Substantia nigra (tissue), 51 donors: ENCODE measurements at places on chromosomes 2 and 18.

DNA sequence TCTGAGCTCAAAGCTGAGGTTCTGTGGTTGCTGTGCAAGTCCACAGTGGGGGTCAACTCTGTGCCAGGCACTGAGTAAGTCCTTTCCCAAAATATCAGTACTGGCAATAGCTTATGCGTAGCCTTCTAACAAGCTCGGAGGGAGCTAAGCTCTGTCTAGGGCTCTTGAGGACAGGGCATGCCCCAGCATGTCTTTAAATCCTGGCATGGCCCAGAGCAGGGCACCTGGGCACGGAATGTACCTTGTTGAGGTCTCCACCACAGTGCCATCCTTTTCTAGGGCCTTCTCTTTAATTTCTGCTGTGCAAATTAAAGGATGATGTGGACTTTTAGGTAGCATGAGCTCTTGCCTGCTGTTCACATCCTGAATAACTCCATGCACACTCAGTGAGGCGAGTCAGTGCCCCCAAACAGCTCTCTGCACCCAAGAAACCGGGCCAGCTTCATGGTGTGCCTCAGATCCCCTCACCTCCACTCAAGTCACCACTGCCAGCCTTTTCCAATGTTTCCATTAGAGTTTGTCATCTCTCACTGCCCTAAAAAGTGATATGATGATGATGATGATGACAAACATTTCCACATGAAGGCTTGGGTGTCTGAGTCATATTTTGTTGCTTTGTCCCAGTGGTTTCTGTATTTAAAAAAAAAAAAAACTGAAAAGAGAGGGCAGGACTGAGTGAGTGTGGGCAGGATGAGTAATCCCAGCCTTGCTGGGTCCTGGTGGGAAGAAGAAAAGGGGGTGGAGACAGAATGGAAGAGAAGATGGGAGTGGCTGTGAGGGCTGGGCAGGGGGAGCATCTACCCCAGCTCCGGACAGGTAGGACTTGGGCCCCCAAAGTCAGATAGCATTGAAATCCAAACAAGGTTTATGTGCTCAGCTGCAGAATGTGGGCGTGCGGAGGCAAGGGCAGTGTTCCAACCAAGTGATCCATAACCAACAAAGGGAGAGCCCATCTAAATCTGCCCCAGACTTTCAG lies 78.9 kb downstream of the ZBTB7C start:
- DNase-seq = no peak

DNA sequence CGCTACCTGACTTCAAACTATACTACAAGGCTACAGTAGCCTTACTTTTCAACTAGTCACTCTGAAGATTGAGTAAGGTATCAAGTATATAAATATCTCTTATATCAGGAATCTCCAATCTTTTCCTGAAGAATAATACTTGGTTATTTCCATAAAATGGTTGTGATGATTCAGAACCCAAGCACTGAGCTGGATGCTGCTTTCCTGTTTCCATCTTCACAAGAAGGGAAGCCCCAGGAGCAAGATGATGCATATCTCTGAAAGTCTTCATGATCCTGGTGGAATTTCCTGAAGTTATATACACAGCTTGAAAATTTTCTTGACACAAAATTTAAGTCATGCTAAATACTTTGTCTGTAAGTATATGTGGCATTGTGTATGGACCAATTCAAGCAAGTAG lies 243.9 kb upstream of the TANK start:
- no peak for DNase-seq

GRCh38 chr2:30231996-30232800 lies 864 bp downstream of the LBH start:
- DNase-seq = no peak

- no peak for DNase-seq
These were observed 157.3 kb upstream of the SALL3 start for GRCh38 chr18:78822171-78822948.

DNA sequence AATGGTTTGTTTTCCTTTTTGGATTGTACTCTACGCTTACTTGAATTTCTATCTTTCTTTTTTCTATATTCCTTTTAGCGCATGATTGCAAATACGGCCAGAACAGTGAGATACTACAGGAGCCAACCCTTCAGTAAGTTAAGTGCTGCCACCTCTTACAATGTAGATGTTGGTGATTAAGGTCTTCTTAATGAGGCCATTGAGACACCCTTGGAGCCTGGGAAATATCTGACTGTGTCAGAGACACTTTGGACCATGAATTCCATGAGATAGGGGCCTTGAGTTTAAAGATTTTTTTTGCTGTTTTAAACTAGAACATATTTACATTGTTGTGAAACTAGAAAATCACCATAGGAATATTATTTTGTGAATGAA lies 27.1 kb upstream of the MAP3K20 start:
- DNase-seq = no peak

DNA sequence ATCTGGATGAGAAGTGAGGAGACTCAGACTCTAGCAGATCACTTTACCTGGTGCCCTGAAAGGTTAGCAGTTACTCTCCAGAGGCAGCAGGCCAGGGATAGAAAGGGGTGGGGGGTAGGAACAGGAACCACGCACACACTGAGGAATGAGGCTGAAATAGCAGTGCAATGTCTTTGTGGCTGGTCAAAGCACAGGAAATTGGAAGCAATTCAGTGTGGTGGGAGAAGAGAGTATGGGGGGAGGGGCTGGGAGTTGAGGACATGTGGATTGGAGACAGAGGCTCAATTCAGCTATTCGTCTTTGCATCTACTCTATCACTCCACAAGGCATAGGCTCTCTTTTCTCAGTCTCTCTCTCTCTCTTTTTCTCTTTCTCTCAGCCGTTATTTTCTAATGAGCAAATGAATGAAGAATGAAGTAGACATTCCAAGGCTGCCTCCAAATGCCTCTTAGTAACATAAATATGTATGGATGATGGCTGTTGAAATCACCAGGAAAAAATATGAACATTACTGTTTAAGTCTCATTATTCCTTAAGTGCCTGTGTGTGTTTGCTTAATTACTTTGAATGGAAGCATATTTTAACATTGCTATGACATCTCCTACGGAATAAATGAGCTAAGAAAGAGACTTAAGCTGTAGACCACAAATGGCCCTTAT lies 979.4 kb downstream of the TSN start:
- DNase-seq = no peak

- peak; percentile 66 for DNase-seq
These were observed 1.3 kb downstream of the BCL2L11 start for GRCh38 chr2:111121828-111122630.

GRCh38 chr18:79705272-79705671 lies 25.7 kb downstream of the CTDP1 start:
- no peak for DNase-seq

DNA sequence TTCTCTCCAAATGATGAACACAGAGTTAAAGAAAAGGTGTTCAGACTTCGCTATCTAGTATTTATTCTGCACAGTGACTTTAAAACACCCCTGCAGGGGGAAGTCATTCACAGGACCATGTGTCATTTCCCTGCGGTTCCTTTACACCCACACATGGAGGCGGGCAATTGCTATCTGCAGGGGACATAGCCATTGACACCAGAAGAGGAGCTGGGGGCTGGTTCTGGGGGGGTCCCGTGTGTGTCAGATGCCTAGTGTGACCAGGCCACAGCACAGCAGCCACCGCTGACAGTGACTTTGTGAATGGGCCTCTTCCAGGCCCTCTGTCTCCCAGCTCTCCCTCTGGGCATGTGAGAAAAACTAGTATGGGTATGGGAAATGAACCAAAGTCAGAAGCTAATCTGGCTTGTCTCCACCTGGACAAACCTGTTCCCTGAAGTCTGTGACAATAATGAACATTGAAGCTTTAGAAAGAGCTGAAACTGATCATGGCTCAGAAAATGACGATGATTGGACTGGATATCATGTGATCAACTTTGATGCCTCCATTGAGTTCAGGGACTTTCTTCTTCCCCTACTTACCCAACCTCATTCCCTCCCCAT lies 7.5 kb upstream of the GBX2 start:
- no peak for DNase-seq

- no peak for DNase-seq
These were observed 56.3 kb downstream of the POMC start for GRCh38 chr2:25112113-25112512.

GRCh38 chr2:171139860-171140259 lies 20.8 kb downstream of the TLK1 start:
- no peak for DNase-seq

DNA sequence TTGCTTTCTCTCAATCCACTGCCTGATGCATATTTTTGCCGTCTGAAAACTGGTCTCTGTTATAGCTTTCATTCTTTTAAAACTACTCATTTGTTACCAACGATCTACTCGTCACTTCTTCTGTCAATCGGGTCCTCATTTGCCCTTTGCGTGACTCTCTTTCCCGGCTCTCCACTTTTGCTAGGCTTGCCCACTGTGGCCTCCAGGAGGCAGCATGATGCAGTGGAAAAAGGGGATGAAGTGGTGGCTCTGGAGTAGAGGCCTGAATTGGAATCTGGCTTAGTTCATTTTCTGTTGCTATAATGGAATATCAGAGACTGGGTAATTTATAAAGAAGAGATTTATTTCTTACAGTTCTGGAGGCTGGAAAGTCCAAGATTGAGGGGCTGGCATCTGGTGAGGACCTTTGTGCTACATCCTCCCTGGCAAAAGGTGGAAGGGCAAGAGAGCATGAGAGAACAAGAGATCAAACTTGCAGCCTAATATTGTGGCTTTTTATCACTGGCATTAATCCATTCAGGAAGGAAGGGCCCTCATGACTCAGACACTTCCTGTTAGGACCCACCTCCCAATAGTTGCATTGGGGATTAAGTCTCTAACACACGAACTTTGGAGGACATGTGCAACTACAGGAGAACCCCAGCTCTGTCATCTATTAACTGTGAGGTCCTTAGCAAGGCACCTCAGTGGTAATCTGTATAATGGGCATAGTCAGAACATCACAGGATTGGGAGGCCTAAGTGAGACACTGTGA lies 15.4 kb downstream of the GDF7 start:
- DNase-seq = no peak
